ENCODE measurements at places on chromosomes 16 and 17. TPM values are rescaled to one million over a fixed set of nuclear protein-coding genes. Genes with fewer than 3 reads are reported as not detected.

TBX6 gene
- total RNA-seq: 0.17 TPM

DNAH3 gene
- not detected for total RNA-seq

FOXN1 gene
- total RNA-seq: not detected

MRPL45 gene
- total RNA-seq: 37.8 TPM

CTRB2 gene
- not detected for total RNA-seq

AANAT gene
- total RNA-seq: not detected

Data from dermis blood vessel endothelial cell (primary cell).